PC-3 (cell line): ENCODE measurements at places on chromosomes 6 and 20.

DNA sequence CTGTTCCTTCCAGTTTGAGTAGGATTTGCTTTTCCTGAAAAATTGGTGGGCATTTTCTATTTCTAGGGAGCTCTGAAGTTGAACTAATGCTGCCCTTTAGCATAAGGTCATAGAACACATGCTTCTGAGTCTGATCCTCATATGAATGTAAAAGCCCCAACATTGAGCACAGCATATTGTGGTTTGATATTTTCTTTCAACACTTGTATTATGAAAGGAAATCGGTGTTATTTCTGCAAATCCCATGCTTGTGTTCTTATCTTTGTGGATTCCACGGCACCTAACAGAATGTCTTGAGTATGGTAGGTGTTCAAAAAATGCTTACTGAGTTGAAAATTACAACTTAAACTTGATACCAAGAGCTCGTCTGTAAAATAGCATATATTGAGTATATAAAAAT, 85.8 kb downstream of the TRMT11 start:
- H3K4me3 ChIP-seq = no peak overlapping the region
- H3K4me1 ChIP-seq = no peaks in the 10 kb centered on the region
- H3K27me3 ChIP-seq = no peaks in the 10 kb centered on the region
- H3K36me3 ChIP-seq = no peaks in the 10 kb centered on the region

GRCh38 chr6:106829451-106829850, 145.1 kb downstream of the CD24 start:
- no peak overlapping the region for H3K4me3 ChIP-seq
- DNase-seq = no peak
- H3K36me3 ChIP-seq = no peaks in the 10 kb centered on the region
- no peaks in the 10 kb centered on the region for H3K4me1 ChIP-seq
- no peaks in the 10 kb centered on the region for H3K27me3 ChIP-seq

- no peak overlapping the region for H3K27ac ChIP-seq
- peaks cover 35% of the 10 kb centered on the region for H3K27me3 ChIP-seq
- no peaks in the 10 kb centered on the region for H3K4me1 ChIP-seq
- DNase-seq = peak; percentile 11
Measured at GRCh38 chr6:32932132-32932868, 8.5 kb downstream of the HLA-DMB start.

GRCh38 chr20:32761831-32762753, at the start of gene DNMT3B:
TSS of gene DNMT3B (plus strand) at chr20:32762385. CDS start at chr20:32780324, 17,939 bp downstream.
- peaks cover 12% of the 10 kb centered on the region; the same call in 1 of the 2 replicates for H3K4me1 ChIP-seq
- peak; percentile 88 for DNase-seq
- peak within 1 kb of the TSS; percentile 31; the same call in 1 of the 2 replicates for H3K27ac ChIP-seq

GRCh38 chr20:58492074-58492718, 23.0 kb downstream of the APCDD1L start:
- DNase-seq = no peak
- no peaks in the 10 kb centered on the region for H3K4me1 ChIP-seq
- H3K27me3 ChIP-seq = no peaks in the 10 kb centered on the region
- no peak overlapping the region for H3K4me3 ChIP-seq
- no peaks in the 10 kb centered on the region for H3K36me3 ChIP-seq

DNA sequence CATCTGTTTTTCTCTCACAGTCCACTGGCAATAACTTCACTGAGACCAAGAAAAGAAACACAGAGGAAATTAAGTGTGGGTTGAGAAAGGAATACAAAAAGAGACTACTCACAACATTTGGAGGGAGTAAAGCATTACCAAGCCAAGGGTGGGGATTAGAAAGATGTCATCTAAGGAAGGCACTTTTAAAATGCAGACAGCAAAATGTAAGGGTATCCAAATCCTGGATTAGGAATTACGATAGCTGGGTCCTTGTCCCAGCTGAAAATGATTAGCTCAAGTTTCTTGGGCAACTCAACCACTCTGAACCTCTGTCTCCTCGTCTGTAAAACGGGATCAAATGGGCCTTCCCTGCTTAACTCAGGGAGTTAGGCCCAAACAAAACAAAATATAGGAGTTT, 2.2 kb downstream of the LEMD2 start:
- no peak for DNase-seq
- peak overlapping the region; percentile 89; the same call in 1 of the 2 replicates for H3K4me3 ChIP-seq
- H3K27me3 ChIP-seq = no peaks in the 10 kb centered on the region
- peaks cover 40% of the 10 kb centered on the region for H3K4me1 ChIP-seq
- peaks cover 21% of the 10 kb centered on the region for H3K36me3 ChIP-seq

GRCh38 chr6:42269974-42270510, 52.4 kb upstream of the MRPS10 start:
- no peaks in the 10 kb centered on the region for H3K27me3 ChIP-seq
- H3K27ac ChIP-seq = no peak overlapping the region
- H3K4me1 ChIP-seq = no peaks in the 10 kb centered on the region
- H3K36me3 ChIP-seq = 0 out of 2 replicates have a peak, but pooled peaks cover 11% of the 10 kb centered on the region
- no peak overlapping the region for H3K4me3 ChIP-seq

GRCh38 chr20:11697055-11697454, 220.6 kb upstream of the BTBD3 start:
- H3K4me3 ChIP-seq = no peak overlapping the region

DNA sequence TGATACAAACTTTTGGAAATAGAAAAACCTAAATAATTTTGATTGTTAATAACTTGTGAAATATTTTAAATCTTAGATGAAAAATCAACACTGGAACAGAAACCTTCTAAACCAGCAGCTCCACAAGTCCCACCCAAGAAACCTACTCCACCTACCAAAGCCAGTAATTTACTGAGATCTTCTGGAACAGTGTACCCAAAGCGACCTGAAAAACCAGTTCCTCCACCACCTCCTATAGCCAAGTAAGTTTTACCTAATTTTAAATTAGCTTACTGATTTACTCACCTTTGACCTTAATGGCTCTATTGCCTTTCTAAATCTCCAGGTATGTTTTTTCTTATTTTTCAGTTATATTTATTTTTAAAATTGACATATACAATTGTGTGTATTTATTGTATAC, 102.6 kb upstream of the ADGRF4 start:
- H3K36me3 ChIP-seq = peaks cover 13% of the 10 kb centered on the region
- no peaks in the 10 kb centered on the region for H3K27me3 ChIP-seq

GRCh38 chr6:160863782-160864181, 127.8 kb upstream of the MAP3K4 start:
- no peaks in the 10 kb centered on the region for H3K36me3 ChIP-seq
- no peaks in the 10 kb centered on the region for H3K27me3 ChIP-seq
- H3K27ac ChIP-seq = no peak overlapping the region
- no peak for DNase-seq
- H3K4me1 ChIP-seq = no peaks in the 10 kb centered on the region

DNA sequence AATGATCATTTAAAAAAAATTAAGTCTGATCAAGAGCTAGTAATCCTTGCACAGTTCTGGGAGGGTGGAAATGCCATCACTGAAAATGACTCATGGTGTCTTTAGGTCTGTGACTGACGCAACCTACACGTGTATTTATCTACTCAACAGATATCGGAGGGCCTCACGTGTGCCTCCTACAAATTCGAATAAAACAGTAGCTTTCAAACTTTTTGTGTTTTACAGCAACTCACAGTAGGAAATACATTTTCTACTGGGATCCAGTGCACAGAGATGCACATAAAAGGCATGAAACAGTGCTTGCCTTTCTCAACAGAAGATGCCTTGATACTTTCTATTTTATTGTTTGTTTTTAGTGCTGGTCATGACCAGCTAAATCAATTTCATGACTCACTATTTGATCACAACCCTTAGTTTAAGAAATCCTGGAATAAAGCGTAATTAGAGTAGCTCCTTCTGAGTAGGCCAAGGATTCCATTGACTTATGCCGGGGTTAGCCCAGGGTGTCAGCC, 210.0 kb upstream of the SNX9 start:
- no peaks in the 10 kb centered on the region for H3K27me3 ChIP-seq
- H3K36me3 ChIP-seq = no peaks in the 10 kb centered on the region
- H3K4me3 ChIP-seq = peak overlapping the region; percentile 67
